Suppressor macrophage treated with lipopolysaccharide for 4 hours (primary cell): ENCODE measurements at places on chromosomes 5 and 9.

- DNase-seq, result no peak
Observed at GRCh38 chr5:154794525-154795234, 39.5 kb downstream of the LARP1 start.

GRCh38 chr9:74554751-74555419, 57.8 kb downstream of the RORB start:
- no peak for DNase-seq

GRCh38 chr5:173499471-173500212, 116.8 kb downstream of the BOD1 start:
- no peak for DNase-seq

DNA sequence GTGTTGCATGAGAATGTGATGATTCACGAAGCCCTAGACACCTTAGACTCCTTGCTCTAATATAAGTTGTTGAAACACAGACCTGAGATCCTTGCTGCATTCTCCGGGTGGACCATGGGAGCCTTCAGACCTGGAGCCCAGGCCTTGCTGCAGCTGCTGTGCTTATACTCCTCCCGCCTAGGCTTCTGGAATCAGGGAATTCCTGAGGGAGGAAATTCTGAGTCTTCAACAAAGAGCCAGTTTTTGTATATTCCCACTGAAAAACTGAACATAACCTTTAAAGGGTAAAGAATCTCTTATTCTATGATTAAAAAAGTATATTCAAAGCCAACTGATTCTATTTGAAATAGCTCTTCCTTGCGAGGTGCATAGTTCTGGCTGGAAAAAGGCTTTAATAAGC, 245.1 kb upstream of the ELAVL2 start:
- no peak for DNase-seq

GRCh38 chr5:139271201-139272027, 22.1 kb upstream of the MATR3 start:
- peak; percentile 53 for DNase-seq

DNA sequence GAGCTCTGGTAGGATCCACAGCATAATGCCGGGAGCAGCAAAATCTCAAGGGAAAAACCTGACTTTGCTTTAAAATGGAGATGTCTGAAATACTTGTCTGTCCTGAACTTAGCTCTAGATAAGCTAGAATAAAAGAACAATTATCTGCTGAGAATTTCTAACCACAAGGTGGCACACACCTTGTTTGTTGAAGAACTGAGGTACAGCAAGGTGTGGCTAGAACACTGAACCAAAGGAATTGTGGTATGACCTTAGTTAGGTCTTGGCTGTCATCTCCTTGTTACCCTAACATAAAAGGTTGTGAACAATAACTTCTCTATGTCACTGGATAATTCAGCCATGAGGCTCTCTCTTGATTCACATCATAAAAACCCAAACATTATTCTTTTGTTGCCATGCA, 72.3 kb upstream of the ANXA1 start:
- no peak for DNase-seq

- peak; percentile 8 for DNase-seq
Observed at GRCh38 chr9:123238365-123238764, 30.0 kb downstream of the STRBP start.

- DNase-seq, result no peak
Observed at GRCh38 chr5:139901251-139901575, 105.6 kb downstream of the PSD2 start.

- DNase-seq, result no peak
Observed at GRCh38 chr9:115628426-115628825, 510.5 kb upstream of the TNC start.

- no peak for DNase-seq
Observed at GRCh38 chr9:94018628-94019027, 63.5 kb upstream of the BARX1 start.

GRCh38 chr5:92749943-92750342, 831.1 kb downstream of the NR2F1-AS1 start:
- no peak for DNase-seq

GRCh38 chr5:14948383-14948782, 76.8 kb upstream of the ANKH start:
- no peak for DNase-seq

DNA sequence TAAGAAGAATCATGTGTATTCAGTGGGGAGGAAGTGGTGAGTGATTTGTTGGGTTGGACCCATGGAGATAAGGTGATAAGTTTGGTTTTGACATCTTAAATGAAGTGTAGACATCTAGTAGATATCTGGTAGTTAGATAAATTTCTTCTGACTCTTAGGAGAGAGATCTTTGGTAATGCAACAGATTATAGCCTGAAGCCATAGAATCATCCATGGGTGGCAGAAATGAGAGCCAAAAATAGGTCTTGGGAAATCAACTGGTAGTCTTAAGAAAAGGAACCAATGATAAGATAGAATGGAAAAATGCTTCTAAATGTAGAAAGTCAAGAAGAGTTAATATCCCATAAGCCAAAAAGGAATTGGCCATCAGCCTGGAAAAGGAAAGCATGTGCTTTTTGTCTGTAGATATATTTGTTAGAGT, 532.7 kb upstream of the GRAMD2B start:
- DNase-seq, result no peak

- no peak for DNase-seq
Observed at GRCh38 chr5:122105909-122106308, 23.4 kb upstream of the ZNF474 start.

DNA sequence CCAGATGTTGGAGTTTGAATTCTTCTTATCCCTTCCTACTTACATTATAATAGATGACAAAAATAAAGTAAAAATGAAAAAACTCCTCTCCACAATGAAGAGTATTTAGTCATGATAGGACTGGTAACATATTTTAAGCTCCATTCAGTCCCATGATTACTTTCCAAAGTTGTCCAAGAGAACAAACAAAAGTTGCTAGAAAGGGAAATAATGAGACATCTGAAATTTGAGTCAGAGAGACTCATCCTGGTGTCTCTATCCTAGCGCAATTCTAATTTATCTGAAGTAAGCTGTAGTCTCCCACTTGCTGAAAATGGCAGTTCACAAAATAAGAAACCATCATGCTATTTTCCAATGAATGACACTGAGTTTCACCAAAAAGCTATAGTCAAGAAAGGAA, 152.2 kb downstream of the BNC2 start:
- no peak for DNase-seq

DNA sequence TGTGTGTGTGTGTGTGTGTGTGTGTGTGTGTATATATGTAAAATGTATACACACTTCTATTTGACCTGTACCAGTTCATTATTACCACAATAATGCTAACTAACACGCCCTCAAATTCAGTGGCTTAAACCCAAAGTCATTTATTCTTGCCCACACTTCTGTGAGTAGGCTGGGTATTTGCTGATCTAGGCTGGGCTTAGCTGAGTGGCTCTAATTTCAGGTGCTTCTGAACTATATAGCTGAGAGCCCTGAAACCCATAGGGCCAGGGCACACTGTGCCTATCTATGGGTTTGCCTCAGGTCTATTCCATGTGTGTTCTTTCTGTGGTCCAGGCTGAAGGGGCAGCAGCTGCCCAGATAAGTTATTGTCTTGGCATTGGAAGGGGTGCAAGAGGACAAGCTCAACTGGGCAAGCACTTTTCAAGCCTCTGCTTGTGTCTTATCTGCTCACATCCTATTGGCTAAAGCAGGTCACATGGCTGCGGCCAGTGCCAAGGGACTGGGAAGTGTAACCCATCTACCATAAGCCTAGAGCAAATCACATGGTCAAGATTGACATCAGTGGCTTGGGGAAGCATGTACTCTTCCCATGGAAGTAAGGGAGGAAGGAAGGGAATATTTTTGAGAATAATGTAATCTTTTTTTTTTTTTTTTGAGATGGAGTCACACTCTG, 139.9 kb downstream of the PALM2AKAP2 start:
- no peak for DNase-seq

DNA sequence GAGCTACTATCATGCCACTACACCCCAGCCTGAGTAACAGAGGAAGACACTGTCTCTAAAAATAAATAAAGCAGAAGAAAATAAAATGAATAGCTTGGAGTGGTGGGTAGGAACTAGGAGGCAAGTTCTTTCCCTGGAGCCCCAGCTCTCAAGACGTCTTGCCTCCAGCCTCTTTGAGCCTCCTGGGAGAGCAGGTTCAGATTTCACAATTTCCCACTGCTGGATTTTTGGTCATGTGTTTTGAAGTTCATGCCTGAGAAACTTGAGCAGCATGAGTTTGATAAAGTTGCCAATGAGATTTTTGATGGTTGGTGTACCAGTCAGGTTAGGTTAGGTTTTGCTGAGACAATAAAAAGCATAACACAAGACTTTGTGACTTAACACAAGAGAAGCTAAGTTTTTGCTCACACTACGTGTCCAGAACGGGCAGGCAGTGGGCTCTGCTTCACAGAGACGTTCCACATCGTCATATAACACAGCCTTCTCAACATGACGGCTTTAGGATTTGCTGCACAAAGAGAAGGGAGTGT, 4.1 kb upstream of the CCDC69 start:
- no peak for DNase-seq

DNA sequence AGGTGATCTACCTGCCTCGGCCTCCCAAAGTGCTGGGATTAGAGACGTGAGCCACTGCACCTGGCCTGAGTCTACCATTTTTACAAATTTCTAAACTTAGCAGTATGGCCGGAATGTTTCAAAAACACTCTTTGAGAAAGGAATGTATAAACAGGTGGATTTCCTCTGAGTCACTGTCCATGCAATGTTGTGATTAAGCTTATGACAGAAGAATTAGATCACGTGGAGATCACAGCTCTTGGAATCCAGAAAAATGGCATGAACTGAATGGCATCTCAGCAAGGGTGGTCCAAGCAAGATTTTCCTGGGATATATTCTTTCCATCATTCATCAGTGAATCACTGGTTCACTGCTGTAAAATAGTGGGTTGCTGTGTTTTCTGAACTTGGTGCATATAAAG, 865.0 kb downstream of the PTPRD start:
- no peak for DNase-seq
